A549 treated with Hydrocortisone at 1 μM for 4 hours (cell line): ENCODE measurements at places on chromosomes 4 and X. TPM values are rescaled to one million over a fixed set of nuclear protein-coding genes. Genes with fewer than 3 reads are reported as not detected.

Gene NXF2
- total RNA-seq = not detected in 5 replicates

Gene SYTL5
- total RNA-seq = 0.27 to 0.35 TPM (median 0.32 TPM) in 5 replicates

Gene PAGE2
- total RNA-seq = not detected in 5 replicates

Gene ARHGAP6
- 0.05 TPM in 1 of 5 replicates, not detected in the others for total RNA-seq

Gene FREM3
- total RNA-seq = not detected in 5 replicates

Gene RASSF6
- total RNA-seq = 0.75 to 1.0 TPM (median 0.85 TPM) in 5 replicates

Gene PASD1
- total RNA-seq = not detected in 5 replicates

Gene GYG2
- total RNA-seq = 3.4 to 5.1 TPM (median 4.5 TPM) in 5 replicates

Gene PAGE1
- total RNA-seq = 0.29 TPM in 1 of 5 replicates, not detected in the others

Gene TSPAN6
- 36.5 to 46.4 TPM (median 40.9 TPM) in 5 replicates for total RNA-seq

Gene VAMP7
- 26.0 to 36.0 TPM (median 31.3 TPM) in 5 replicates for total RNA-seq

Gene FABP2
- not detected in 5 replicates for total RNA-seq

Gene RBM47
- 19.6 to 28.3 TPM (median 25.4 TPM) in 5 replicates for total RNA-seq

Gene ARR3
- total RNA-seq = not detected in 5 replicates

Gene UTP14A
- total RNA-seq = 40.0 to 57.8 TPM (median 42.5 TPM) in 5 replicates

Gene CDKN2AIP
- total RNA-seq = 9.8 to 10.4 TPM (median 9.9 TPM) in 5 replicates

Gene KLHL2
- total RNA-seq = 14.6 to 20.2 TPM (median 16.9 TPM) in 5 replicates

Gene ETDB
- total RNA-seq = not detected in 5 replicates

Gene GUCY1A1
- total RNA-seq = not detected in 5 replicates
